ENCODE measurements at places on chromosomes 3 and 15.
A peak's percentile ranks its signal among the peaks of the same experiment; 100 is the strongest.

DNA sequence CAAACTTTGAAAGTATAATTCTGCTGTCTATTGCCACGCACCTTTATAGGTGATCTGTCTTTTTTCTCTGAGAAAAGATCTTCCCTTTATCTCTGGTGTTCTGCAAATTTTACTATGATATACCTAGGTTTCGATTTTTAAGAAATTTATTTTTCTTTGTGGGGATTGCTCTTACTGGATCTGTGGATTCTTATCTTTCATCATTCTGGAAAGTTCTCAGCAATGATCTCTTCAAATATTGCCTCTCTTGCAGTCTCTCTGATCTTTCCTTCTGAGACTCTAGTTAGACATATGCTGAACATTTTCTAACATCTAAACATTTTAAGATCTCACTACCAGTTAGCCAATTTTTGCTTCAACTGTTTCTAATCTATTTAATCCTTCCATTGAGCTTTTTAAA, 47.0 kb upstream of the ATOSA start:
- DNase-seq: no peak

DNA sequence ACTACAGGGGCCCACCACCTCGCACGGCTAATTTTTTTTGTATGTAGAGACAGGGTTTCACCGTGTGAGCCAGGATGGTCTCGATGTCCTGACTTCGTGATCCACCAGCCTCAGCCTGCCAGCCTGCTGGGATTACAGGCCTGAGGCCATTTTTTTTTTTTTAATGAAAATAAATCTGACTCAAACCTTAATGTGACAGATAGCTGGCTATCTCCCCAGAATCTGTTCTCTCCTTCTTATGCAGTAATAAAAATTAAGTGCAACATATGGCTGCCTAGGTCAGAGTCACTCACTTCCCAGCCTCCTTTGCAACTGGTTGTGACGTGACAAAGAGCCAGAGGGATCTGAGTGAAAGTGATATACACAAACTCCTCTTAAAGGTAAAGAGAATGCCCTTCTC, 53.0 kb downstream of the ZNF148 start:
- no peak for DNase-seq

GRCh38 chr3:45816544-45816943, 20.2 kb upstream of the SLC6A20 start:
- DNase-seq: no peak

- DNase-seq: peak; percentile 74
These were observed at the start of gene ABCF3 for GRCh38 chr3:184186184-184186901. Gene ABCF3, plus strand, starts transcription at chr3:184186199. Its CDS starts 9 bp downstream, at chr3:184186208.

DNA sequence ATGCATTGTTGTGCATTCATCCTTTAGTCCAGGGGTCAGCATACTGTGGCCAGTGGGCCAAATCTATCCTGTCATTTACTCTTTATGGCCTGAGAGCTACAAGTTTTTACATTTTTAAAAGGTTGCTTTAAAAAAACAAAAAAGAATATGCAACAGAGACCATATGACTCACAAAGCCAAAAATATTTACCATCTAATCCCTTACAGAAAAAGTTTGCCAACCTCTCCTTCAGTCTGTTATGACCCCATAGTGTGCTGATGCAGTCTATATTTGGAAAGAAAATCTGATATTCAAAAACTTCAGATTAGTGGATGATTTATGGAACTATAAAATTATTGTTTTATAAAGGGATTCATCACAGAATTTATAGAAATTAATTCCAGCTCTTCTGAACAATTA, 237.5 kb upstream of the IL12A start:
- no peak for DNase-seq

- DNase-seq: no peak
These were observed 686.6 kb downstream of the ROBO2 start for GRCh38 chr3:77726517-77726916.

- no peak for DNase-seq
These were observed 21.2 kb downstream of the NGRN start for GRCh38 chr15:90286678-90287077.

GRCh38 chr3:52432691-52433141, 12.2 kb downstream of the SEMA3G start:
- no peak for DNase-seq

GRCh38 chr3:88816445-88816844, 291.0 kb upstream of the EPHA3 start:
- no peak for DNase-seq

DNA sequence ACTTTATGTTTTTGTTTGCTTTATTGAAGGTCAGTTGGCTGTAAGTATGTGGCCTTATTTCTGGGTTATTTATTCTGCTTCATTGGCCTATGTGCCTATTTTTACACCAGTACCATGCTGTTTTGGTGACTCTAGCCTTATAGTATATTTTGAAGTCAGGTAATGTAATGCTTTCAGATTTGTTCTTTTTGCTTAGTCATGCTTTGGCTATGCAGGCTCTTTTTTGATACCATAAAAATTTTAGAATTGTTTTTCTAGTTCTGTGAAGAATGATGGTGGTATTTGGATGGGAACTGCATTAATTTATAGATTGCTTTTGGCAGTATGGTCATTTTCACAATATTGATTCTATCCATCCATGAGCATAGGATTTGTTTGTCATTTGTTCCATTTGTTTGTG, 63.5 kb upstream of the TTC14 start:
- no peak for DNase-seq

GRCh38 chr3:30613133-30613825, 6.9 kb downstream of the TGFBR2 start:
- peak; percentile 70 for DNase-seq

- DNase-seq: peak; percentile 76
These were observed 10.3 kb upstream of the COPG1 start for GRCh38 chr3:129238945-129239705.

GRCh38 chr3:195066441-195066841, 204.5 kb downstream of the XXYLT1 start:
- DNase-seq: no peak

DNA sequence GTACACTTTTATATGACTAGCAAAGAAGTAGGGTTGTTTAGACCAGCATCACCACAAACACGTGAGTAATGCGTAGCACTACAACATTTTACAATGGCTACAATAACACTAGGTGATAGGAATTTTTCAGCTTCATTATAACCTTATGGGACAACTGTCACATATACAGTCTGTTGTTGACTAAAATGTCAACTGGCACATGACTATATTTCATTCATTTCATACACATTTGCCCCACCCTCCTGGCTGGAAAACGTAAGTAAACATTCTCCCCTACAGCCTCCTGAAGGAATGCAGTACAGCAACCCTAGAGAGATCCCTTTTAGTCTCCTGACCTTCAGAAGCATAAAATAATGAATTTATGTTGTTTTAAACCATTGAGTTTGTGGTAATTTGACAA, 16.2 kb downstream of the RIOX2 start:
- DNase-seq: no peak

DNA sequence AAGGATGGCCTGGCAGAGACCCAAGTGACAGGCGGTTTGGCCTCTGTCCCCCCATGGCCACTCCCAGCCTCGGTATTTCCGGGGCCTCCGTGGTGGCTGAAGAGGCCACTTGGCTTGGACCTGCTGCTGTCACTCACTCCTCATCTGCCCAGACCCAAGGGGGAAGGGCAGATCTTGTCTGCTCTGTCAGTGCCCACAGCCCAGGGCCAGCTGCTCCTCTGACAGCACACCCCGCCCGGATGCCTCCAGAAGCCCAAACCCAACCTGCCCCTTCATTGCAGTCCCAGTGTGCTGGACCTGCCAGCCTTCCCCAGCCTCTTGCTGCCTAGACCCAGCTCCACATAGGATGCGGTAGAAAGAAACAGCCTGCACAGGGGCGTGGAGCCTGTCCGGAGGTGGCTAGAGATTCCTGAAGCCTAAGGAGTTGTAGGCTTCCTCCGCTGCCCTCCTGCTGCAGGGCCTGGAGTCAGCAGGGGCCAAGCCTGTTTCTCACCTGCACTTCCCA, 52.0 kb downstream of the MAGEF1 start:
- no peak for DNase-seq

DNA sequence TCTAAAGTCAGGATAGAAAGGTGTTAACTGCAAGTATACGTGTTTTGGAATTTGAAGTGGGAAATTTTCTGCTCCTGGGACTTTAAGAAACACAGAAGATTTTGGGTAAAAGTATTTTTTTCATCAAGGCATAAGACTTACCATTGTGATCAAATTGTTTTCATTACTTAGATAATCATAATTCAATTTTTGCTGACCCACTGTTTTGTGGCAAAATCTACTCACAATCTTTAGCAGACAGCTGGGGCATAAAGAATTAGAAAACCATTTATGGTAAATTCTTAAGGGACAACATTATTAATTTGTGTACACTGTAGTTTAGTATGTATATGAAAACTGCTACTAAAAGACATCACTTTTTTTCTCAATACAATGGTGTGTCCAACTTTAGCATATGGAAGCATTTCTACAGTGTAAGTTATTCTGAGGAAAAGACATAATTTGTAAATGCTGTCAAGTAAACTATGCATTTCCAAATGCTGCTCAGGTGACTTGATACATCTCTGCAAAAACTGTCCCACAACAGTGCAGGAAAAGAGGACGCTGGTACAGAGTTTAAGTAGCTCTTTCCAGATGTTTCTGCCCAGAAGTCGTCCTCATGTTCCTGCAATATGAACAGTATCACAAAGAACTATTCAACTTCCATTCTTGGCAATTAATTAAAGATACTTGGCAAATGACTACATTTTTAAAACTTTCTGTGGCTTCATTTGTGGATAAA, 52.3 kb downstream of the THSD4 start:
- DNase-seq: no peak

DNA sequence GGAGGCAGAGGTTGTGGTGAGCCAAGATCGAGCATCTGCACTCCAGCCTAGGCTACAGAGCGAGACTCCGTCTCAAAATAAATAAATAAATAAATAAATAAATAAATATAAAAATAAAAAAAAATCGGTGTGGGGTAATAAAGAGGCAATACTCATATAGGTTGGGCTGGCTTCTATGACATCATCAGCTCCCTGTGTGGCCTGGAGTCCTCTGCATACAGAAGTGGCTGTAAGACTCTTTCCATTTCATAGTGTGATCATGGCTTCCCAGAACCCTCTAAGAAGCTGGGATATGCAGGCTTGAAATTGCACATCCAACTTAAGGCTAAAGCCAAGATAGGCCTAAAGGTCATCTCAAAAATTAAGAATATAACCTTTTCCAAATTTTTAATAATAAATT, 101.6 kb downstream of the ZIC4 start:
- no peak for DNase-seq

All from large intestine (tissue), 12 donors.